Activated CD4-positive, alpha-beta memory T cell treated with anti-CD3 and anti-CD28 coated beads for 36 hours (primary cell): ENCODE measurements at places on chromosomes 12 and 14. TPM values are rescaled to one million over a fixed set of nuclear protein-coding genes. Genes with fewer than 3 reads are reported as not detected.

The RD3L gene
- not detected for total RNA-seq

DNA sequence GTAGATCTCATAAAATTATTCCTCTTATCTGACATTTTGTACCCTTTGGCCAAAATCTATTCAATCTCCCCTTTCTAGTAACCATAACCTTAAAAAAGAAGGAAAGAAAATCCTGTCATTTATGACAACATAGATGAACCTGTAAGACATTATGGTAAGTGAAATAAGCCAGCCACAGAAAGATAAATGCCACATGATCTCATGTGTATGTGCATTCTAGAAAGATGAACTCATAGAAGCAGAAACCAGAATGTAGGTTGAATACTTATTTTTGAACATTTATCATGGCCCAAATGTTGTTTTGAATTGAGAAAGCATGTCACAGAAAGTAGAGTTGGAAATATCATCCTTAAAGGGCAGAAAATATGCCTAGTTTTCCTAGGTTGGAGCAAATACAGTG, 1053.6 kb downstream of the SLC6A15 start:
- no peak for DNase-seq

DNA sequence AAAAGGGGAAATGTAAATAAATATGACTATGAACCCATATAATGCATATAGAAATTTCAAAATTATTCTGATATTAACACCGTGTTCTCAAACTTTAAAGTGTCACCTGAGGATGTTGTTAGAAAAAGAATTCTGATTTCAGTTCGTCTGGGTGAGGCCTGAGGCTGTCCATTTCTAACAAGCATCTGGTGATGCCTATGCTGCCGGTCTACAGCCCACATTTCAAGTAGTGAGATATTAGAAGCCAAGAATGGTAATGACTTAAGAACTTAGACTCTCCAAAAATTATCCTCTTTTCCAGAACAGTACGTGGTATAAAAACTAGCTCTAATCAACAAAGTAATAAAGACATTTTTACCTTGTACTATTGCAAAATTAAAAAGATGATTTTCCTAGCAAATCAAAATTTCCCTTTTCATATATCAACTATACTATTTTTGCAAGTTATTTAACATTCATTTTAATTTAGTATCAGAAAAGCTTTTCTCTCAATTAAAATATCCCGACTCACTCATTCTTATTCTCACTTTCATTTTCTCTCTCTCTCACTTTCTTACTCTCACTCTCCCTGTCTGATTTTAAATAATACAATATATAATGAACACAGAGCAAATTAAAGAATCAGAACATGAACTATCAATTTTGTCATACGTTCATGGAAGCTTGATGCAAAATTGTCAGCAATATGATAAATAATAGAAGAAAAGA, 35.0 kb downstream of the PIK3C2G start:
- DNase-seq, result no peak

GRCh38 chr12:15662983-15663659, 126.1 kb downstream of the EPS8 start:
- DNase-seq, result no peak

DNA sequence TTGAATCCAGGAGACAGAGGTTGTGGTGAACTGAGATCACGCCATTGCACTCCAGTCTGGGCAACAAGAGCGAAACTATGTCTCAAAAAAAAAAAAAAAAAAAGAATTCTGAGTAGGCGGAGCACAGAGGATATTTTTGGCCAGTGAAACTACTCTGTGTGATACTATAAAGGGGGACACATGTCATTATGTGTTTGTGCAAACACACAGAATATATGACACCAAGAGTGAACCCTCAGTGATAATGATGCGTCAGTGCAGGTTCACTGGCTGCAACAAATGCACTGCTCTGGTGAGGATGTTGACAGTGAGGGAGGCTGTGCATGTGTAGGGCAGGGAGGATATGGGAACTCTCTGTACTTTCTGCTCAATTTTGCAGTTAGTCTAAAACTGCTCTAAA, 24.2 kb downstream of the FBXO21 start:
- no peak for DNase-seq

GRCh38 chr12:30822385-30823155, 67.8 kb upstream of the CAPRIN2 start:
- DNase-seq, result peak; percentile 41

GRCh38 chr12:107612508-107612907, 73.1 kb upstream of the PWP1 start:
- no peak for DNase-seq

DNA sequence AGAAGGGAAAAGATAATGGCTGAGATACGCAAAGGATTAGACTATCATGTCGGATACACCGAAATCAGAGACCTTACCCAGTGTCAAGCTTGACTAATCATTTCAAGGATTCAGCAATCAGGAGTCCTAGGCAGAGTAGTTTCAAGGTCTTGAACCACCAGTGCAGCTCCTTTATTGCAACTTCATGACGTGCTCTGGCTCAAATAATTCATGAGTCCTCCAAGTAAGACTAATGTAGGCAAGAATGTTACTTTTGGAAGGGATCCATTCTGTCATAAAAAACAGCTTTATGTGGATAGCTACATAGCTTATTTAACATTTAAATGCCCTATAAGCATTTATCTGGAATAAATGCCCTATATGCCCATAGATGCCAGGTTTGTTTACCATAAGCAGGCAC, 123.2 kb downstream of the LMO3 start:
- DNase-seq, result no peak

The KCNH5 gene
- total RNA-seq, result not detected

DNA sequence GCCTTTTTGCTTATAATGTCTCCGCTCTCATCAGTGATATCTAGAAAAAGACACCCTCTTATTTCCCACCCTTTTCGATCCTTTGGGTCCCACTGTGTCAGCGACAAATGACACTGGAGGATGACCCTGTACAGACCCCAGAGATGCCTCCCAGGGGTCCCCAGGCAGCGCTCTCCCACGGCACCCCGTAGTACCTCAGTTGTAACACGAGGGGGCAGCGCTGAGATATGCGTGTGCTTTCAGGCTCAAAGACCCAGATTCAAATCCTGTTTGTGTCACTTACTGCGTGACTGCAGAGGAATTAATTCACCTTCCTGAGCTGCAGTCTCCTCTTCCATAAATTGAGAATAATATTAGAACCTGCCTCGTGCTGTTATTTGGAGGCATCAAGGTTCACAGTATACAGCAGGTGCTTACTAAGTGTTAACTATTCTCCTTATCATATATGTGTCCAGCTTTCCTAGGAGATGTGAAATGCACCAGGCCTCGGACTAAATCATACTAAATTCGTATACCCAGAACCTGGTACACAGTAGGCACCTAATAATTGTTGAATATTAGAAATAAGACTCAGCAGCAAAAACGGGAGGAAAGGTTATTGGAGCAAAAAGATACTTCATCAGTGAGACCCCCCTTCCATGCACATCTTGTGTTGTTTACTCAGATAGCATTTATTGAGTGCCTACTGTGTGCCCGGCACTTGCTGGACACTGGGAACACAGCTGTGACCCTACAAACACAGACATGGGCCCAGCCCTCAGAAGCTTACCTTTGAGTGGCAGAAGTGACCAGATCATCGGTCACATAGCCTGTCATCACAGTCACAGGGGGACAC, 99.9 kb downstream of the PHETA1 start:
- peak; percentile 26 for DNase-seq
